Activated effector memory CD4-positive, alpha-beta T cell treated with Interleukin-2 at 50 U/mL for 16 hours (primary cell): ENCODE measurements at places on chromosomes 1 and 21.
A peak's percentile ranks its signal among the peaks of the same experiment; 100 is the strongest.

- no peak for DNase-seq
Measured at GRCh38 chr1:111366256-111366655, 61.3 kb downstream of the OVGP1 start.

- DNase-seq: peak; percentile 73
Measured at GRCh38 chr1:150579110-150579944, at the start of gene MCL1. Gene MCL1 (minus strand): TSS chr1:150579610. CDS start chr1:150579530, 80 bp downstream.

- no peak for DNase-seq
Measured at GRCh38 chr1:230176871-230177411, 109.9 kb downstream of the GALNT2 start.

DNA sequence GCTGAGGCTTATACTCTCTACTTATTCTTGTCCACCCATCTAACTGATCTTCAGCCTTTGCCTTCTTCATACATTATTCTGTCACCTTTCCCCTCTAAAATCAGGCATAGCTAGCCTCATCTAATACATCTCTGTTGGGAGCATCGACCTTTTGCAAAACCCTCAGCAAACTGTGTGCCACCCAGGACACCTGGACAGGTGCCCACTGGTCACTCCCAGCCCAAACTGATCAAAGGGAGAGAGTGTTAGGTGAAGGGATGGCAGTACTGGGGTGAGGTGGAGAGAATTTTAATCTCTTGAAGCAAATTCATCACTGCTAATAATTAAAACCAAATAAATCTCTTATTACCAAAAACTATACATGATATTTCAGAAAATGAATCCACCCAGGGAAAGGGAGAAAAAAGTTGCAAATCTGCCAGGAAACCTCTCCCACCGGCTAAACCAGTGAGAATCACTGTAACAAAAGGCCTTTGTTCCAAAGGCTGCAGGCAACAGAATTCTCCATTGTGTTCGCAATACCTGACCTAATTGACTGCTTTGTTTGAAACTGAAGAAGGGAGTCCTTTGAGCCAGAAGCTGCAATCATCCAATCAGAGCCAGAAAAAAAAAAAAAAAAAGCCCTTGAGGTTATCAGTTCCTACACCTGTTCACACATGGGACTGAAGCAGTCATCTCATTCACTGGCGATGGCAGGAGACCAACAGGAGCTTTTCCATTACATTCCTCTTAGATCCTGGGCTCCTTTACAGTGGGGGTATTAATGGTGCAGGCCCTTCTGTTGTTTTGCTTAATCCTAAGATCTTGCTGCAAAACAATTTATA lies 172.6 kb downstream of the APP start:
- no peak for DNase-seq

- no peak for DNase-seq
Measured at GRCh38 chr21:15567191-15567590, 162.6 kb upstream of the USP25 start.

GRCh38 chr1:26324550-26324949 lies 6.8 kb downstream of the CD52 start:
- DNase-seq: no peak

DNA sequence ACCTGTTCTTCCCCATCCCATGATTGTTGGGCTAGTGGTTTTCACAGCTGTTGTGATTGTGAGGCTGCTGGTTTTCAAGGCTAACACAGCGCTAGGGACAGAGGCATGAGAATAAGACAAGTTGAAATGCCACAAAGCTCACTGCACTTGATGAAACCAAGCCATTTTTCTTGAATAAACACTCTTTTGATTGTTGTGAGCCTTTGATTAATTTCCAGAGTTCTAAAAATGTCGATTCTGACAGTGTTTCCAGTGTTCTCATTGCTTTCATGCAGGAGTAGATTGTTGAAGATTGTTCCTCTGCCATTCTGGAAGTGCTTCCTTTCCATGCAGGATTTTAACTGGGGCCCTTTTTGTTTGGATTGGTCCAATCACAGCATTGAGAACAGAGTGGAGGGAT lies 134.9 kb upstream of the GRIK3 start:
- no peak for DNase-seq

DNA sequence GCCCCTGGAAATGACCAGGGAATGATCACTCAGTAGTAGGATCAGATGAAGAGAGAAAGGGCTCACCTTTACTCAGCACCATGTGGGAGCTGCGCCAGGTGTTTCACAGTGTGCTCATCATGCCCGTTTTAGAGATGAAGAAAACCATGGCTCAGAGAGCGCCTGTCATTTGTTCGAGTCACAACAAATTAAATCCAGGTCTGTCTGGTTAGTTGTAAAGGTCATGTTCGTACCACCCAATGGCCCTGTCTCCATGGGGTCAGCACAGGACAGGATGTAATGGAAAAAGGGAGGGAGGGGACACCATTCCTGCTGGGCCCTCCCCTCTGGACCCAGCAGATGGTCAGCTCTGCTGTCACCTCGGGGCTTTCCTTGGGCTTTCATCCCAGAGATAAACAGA lies 15.2 kb downstream of the KIRREL1 start:
- no peak for DNase-seq

DNA sequence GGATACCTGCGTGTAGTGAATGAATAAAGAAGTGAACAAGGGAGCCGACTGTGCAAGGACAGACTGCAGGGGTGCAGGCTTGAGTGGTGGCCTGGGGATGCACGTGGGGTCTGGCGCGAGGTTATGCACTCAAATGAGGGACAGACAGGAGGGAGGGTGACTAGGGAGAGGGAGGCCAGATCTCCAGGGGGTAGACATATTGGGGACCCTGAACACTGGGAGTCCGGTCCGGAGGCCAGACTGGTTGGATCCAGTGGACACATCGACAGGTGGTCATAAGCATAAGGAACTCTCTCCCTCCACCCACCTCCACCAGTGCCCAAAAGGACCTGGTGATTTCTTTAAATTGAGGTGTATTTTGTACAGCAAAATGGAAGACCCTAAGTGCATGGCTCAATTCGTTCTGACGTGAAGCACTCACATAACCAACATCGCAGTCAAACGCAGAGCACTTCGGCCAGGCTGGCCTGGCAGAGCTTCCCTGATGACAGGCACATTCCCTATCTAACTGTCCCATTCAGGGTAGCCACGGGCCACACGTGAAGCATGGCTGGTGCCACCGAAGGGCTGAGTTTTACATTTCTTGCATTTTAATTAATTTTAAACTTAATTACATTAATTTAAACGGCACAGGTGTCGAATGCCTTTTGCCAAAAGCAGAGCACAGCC lies 14.0 kb downstream of the WNT3A start:
- no peak for DNase-seq

GRCh38 chr1:166925810-166926478 lies 49.4 kb downstream of the ILDR2 start:
- DNase-seq: no peak

- DNase-seq: no peak
Measured at GRCh38 chr21:37645848-37646247, 270.4 kb downstream of the KCNJ6 start.

DNA sequence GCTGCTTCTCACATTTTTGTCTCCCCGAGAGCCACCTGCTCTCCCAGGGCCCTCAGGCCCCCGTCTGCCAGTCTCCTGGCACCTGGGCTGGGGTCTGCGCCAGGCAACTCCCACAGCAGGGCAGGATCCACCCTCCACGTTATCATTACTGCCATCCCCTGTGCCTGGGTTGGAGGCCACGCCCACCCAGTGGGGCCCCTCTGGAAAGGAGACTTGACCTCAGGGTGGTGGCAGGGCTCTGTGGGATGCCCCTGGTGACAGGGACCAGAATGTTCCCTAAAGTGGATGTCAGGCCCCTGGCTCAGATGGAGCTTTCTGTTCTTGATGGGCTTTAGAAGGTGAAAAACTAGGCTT lies 66.6 kb downstream of the SKI start:
- no peak for DNase-seq

- DNase-seq: no peak
Measured at GRCh38 chr1:16340673-16341072, 11.6 kb downstream of the FBXO42 start.

DNA sequence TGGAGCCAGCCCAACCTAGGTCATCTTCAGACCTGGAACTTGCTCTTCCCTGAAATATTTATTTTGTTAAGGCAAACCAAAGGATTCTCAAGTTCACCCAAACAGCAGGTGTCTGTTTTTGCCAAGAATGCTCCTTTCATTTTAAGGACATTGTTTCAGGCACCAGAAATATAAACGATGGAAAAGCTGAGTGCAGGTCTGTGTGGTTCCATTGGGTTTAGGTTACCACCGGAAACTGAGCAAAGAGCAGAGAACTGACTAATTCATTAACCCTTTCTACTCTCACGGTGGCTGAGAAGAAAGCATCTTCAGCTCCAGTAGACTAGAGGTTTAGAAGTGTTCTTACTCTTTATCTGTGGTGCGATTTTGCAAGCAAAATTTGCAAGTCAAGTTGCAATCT lies 38.0 kb upstream of the ZC3H11B start:
- no peak for DNase-seq

GRCh38 chr1:174682419-174683008 lies 234.8 kb downstream of the GPR52 start:
- DNase-seq: no peak

DNA sequence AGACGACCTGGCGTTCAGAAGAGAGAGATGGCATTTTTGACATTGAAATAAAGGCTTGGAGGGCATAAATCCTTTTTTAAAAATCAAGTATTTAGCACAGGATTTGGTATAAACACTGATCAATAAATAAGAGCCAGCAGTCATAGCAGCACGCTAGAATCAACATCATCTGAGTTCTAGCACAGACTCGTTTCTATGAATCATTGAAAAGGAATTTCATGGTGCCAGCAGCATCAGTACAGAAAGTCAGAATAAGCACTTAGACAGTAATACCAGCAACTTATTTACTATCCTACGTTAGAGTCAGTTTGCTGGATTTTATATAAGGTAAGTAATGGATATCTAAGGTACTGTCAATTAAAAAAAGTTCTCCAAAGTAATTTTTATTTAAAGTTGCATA lies 119.3 kb downstream of the HLCS start:
- DNase-seq: no peak

DNA sequence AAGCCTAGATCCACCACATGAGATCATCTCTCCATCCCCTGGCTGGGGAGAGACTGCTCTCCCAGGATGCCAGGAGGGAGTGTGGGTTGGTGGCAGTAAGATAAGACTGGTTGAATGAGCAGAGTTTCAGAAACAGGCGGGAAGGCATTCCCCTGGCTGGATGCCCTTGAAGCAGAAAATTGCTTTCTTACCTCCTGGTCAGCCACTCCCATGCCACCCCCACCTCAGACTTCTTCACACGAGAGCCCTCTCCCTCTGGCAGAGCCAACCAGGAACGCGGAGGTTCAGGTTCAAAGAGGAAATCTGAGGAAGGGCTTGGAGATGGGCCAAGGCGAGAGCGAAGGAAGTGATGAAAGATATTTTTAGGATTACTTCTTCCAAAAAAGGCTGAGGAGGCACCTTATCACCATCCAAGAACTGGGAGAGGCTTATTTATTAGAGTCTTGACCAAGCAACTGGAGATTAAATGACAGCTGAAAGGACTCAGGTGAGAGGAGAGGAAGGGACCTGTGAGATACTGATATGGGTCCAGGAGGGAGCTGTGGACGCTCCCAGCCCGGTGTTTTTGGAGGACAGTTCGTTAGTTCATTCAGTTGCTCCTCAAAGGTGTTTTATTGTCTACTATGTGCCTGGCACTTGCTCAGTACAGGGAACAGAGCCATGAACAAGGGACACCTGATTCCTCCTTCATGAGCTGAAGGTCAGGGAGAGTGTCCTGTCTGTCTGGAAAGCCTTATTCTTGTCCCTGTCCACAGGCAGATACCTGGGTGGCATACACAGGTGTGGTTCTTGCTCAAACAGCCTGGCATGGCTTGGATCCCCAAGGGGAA lies 18.9 kb upstream of the SLC26A9 start:
- DNase-seq: no peak

DNA sequence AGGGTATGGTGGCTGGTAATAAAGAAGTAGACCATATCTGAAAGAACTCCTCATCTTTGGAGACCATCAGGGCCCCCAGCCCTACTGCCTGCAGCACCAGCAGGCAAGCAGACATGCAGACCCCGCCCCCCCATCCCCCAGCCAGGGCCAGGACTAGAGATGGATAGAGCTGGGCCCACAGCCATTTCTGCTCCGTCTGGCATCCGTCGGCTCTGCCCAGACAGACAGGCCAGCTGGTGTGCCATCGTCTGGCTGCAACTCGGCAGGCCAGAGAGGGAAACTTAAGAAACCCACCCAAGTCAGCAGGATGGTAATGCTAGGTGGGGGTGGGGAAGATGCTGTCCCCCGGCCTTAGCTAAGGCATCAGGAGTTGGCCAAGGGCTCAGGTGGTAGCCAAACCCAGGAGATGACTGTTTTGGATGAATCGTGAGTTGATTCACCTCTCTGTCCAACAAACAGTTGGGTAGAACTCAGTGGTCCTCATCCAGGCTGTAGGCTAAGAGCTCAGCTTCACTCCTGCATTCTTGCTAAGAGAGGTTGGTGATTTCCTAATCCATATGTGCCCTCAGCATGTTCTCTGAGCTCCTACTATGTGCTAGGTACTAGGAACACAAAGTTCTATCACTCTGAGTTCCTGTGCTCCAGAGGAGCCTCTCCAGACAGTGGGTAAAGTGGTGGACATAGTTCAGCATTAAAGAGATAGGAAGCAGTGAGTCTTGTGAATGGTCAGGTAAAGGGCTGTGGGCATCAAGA lies 23.2 kb upstream of the TMEM222 start:
- DNase-seq: no peak

- no peak for DNase-seq
Measured at GRCh38 chr1:57360846-57361407, 62.9 kb downstream of the DAB1 start.

GRCh38 chr1:151977662-151978230 lies 15.9 kb downstream of the S100A10 start:
- DNase-seq: no peak

DNA sequence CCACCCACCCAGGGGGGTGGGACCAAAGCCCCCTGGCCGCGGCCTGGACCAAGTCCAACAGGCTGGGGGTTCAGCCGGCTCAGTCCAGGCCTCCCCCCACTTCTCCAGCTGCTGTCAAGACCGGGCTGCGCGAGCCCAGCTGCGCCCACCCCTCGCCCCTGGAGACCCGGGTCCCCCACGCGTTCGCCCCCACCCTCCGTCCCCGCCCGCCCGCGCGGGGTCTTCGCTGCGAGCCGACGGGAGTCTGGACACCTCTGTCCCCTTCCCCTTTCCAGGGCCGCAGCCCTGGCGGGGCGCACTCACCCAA lies 253 bp downstream of the RAP1GAP start:
- DNase-seq: no peak

GRCh38 chr1:33049371-33049770 lies 12.7 kb upstream of the AK2 start:
- DNase-seq: no peak
